ENCODE measurements at places on chromosomes 5 and 9.

DNA sequence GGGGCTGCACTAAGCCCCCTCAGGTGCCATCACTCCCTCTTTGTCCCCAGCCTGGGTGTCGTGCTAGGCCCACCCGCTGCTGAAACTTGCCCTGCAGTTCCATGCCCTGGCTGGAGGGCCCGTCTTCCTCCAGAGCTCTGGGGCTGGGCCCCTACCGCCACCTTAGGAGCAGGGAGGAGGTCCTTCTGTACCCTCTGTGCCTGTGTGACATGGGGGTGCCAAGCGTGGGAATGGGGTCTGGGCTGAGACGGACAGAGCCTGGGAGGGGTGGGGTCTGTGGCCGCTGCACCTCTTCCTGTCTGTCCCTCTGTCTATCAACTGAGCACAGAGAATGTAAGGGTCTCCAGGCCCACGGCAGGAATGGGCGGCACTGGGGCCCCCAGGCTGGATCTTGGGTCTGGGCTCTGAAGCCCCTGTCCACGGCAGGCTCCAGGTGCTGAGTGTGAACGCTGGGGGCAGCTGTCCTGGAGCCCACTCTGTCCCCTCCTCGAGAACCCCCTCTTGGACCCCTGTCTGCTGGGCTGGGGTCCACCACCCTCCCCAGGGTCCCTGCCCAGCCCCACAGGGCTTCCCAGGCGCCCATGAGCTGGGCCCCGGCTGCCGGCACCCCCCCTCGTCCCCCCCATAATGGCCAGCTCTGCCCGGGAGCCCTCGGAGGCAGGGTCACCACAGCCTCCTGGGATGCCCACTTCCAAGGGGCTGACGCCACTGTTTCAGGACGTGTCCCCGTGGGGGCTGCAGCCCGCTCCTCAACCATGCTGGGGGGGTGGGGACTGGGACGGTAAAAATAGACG is 15.8 kb upstream of the NRARP start:
- DNase-seq, result no peak

GRCh38 chr5:37738057-37738691 is 101.7 kb downstream of the GDNF start:
- DNase-seq, result no peak

DNA sequence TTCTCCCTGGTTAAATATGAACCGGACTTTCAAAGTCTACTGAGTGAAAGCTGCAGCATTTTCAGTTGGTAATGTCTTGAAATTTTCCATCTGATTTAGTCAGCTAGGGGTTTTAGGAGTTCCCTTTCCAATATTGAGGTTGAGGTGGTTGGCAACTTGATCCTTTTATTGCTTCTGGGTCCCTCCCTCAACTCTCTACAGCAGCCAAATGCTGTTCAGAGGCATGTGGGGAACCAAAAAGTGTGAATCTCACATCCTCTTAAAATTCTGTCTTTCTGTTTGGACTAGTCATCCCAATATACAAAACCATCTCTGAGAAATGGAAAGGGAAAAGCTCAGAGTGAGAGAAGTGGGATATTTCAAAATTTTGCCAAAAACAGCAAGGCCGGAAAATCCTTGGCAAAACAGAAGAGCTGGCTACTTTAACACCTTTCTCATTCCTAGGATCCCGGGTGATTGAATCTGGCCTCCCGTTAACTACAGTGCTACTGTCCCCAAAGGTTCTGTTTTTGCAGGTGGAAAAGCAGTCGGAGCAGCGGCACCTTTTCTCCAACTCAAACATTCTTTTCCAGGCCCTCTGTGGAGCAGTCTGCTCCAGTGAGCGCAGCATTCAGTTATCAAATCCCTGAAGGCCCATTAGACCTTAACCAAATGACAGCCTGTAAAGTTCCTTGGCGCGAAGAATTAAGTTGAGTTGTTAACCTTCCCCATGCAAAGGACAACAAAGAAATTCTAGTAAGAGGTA is 345.9 kb upstream of the NUDT12 start:
- DNase-seq, result no peak

DNA sequence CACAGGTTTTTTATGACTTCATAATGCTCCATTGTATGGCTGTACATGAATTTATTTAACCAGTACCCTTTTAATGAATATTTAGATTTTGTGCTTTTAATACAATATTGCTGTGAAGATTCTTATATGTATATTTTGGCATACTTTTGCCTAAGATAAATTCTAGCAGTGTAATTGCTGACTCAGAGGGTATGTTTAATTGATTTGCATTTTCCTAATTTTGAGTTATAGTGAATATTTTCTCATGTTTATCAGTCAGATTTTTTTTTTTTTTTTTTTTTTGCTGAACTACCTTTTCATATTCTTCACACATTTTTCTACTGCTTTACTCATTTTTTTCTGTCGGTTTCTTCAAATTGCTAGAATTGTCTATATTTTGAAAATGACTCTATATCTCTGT is 222.6 kb downstream of the VPS13A start:
- no peak for DNase-seq

DNA sequence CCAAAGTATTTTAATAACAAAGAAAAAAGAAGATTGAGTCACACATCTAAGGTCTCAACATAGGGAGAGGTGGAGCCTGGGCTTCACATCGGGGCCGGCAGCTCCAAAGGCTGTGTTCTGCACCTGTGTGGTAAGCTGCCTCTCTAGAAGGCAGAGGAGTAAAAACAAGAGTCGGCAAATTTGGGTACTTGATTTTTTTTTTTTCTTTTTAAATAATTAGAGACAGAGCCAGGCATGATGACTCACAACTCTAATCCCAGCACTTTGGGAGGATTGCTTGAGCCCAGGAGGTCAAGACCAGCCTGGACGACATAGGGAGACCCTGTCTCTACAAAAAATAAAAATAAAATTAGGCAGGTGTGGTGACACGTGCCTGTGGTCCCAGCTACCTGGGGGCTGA is 4.7 kb downstream of the URM1 start:
- DNase-seq, result no peak

- DNase-seq, result peak; percentile 63
Measured at GRCh38 chr5:132272311-132273210, 15.1 kb downstream of the PDLIM4 start.

GRCh38 chr5:4855880-4856279 is 284.2 kb upstream of the ADAMTS16 start:
- no peak for DNase-seq

Data from stimulated activated CD8-positive, alpha-beta memory T cell treated with anti-CD3 and anti-CD28 coated beads, Interleukin-4, amount 100 ng/mL, for 24 hours (primary cell).